Stimulated activated CD4-positive, alpha-beta T cell treated with anti-CD3 and anti-CD28 coated beads, Interleukin-15, amount 100 ng/mL, for 1 hour (primary cell): ENCODE measurements at places on chromosomes 11 and 22.

- DNase-seq: no peak
These were observed 15.0 kb upstream of the WT1 start for GRCh38 chr11:32450372-32450771.

GRCh38 chr22:26722159-26722558 is 64.8 kb downstream of the MIAT start:
- DNase-seq: no peak

- DNase-seq: no peak
These were observed 13.9 kb downstream of the OR5B3 start for GRCh38 chr11:58392746-58393145.

GRCh38 chr11:128269466-128269865 is 317.9 kb downstream of the ETS1 start:
- no peak for DNase-seq

GRCh38 chr11:58222721-58223120 is 6.0 kb downstream of the OR10Q1 start:
- DNase-seq: no peak

DNA sequence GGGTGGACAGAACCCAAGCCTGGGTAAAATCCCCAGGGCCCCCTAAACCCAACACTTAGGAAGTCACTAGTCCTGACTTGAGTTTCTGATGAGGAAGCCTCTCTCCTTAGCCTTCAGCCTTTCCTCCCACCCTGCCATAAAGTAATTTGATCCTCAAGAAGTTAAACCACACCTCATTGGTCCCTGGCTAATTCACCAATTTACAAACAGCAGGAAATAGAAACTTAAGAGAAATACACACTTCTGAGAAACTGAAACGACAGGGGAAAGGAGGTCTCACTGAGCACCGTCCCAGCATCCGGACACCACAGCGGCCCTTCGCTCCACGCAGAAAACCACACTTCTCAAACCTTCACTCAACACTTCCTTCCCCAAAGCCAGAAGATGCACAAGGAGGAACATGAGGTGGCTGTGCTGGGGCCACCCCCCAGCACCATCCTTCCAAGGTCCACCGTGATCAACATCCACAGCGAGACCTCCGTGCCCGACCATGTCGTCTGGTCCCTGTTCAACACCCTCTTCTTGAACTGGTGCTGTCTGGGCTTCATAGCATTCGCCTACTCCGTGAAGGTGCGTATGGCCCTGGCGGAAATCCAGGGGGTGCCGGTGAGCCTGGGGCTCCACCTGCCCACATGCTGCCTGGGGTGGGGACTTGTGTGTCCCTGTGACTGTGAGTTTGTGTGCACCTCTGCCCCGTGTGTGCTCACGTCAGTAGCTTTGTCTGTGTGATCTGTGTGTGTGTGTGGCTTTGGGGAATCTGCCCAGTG is at the start of gene IFITM1:
Gene IFITM1, plus strand, starts transcription at position 254 of the 767 bp plus-strand sequence. Its CDS starts 131 bp downstream, at position 385.
- DNase-seq: no peak

GRCh38 chr22:29994027-29994715 is 86.1 kb upstream of the HORMAD2 start:
- no peak for DNase-seq

DNA sequence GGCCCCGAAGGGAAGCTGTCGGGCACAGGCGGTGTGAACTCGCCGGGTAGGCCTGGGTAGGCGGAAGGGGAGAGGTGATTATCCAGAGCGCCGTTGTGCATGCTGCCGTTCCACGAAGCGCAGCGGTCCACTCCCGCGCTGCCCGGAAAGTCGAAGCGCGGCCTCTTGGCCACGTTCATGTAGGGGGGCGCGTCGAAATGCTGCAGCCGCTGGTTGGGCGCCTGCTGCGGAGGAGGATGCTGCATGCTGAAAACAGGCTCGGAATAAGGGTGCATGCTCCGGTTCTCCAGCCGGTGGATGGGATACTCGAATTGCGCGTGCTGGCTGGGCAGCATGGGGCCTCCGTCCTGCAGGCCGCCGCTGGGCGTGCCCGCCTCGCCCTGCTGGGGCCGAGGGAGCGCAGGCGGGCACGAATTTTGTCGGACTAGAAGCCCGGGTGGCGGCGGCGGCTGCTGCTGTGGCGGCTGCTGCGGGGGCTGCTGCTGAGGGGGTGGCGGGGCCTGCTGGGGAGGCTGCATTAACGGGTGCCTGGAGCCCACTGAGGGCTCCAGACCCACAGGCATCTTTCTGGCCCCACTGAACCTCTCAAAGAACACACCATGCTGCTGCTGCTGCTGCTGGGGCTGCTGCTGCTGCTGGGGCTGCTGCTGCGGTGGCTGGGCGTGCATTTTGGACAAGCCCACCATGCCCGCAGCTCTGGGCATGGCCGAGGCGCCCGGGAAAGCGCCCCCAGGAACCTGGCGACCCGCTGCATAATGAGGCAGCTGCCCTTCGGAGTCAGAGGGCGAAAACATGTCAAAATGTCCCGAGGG is 2.3 kb downstream of the MN1 start:
- no peak for DNase-seq

GRCh38 chr11:117300773-117301172 is 9.6 kb downstream of the BACE1-AS start:
- DNase-seq: no peak

- DNase-seq: no peak
These were observed 2.7 kb upstream of the LDHAL6A start for GRCh38 chr11:18452927-18453326.

- no peak for DNase-seq
These were observed 19.6 kb downstream of the SUN2 start for GRCh38 chr22:38736257-38736570.

DNA sequence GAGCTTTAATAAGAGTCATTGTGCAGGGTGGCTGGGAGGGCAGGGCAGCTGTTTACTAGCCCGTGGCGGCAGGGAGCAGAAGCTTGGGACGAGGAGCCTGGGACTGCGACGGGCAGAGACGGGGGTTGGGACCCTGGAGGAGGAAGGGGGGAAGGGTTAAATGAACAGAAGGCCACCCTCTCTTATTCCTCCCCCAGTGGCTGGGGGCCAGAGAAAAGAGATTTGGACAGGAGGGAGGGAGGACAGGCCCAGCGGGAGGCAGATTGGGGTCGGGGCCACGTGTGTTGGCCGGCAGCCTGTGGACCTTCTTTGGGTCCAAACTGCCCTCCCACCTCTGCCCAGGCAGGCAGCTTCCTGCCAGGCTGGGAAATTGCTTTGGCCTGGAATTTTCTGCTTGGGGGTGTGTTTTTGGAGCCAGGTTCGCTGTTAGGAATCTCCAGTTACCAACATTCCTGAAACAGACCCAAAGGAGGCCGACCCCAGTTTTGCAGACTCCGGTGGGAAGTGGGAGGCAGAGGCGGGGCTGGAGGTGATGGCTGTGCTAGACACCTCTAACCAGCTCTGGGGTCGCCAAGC is 50.2 kb downstream of the APOL3 start:
- no peak for DNase-seq

DNA sequence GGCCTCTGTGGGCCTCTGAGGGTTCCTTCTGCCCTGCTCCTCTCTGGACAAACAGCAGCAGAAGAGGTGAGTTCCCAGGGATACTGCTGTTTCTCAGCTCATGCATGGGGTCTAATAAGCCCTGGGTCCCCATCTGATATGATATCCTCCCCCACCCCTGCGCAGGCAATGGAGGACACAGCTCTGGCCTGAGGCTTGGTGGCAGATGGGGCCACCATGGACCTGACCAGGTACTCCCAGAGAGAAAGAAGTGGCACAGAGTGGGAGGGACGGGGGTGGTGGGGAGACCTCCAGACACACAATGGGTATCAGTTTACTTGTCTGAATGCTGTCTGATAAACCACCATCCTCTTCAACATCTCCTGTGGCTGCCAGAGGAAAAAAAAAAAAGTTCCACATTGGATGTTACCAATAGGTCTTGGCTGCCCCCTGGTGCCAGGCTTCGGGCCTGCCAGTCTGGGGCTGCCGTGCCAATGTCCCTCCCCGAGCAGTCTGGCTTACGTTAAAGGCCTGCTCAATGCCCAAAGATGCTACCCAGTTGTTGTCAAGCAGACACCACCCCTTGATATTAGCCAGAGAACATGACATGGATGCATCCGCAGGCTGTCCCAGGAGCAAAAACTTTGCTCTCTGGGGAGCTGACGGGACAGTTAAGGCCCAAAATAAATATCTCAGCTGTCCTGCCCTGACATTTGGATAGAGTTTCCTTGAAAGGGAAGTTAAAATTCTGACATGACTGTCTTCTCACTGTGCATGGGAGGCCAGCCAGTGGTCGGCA is 27.9 kb upstream of the ABCC8 start:
- DNase-seq: peak; percentile 72

DNA sequence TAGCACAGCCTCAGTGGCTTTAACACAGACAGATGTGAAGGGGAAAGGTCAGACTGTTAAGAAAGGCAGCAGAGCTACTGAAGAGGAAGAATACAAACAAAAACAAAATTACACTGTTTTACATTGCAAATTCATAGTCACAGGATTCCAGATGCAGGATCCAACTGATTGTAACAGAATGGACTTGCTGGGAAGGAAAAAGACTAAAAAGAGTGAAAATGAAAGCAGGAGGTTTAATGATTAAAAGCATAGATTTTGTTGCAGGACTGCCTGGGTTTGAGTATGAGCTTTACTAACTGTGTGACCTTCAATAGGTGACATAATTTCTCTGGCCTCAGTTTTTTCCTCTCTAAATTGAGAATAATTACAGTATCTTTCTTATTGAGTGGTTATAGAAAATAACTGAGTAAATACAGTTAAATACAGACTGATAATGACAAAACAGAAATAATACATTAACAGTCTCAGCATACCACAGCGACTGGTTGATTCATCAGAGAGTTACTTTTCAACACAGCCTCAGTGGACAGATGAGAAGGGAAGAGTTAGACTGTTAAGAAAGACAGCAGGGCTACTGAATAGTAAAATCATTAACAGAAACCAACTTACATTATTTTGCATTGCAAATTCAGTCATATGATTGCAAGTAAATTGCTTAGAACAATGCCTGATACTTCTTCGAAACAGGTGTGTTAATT is 704.2 kb upstream of the TENM4 start:
- no peak for DNase-seq

GRCh38 chr11:85810521-85810870 is 445 bp downstream of the SYTL2 start:
- DNase-seq: no peak

DNA sequence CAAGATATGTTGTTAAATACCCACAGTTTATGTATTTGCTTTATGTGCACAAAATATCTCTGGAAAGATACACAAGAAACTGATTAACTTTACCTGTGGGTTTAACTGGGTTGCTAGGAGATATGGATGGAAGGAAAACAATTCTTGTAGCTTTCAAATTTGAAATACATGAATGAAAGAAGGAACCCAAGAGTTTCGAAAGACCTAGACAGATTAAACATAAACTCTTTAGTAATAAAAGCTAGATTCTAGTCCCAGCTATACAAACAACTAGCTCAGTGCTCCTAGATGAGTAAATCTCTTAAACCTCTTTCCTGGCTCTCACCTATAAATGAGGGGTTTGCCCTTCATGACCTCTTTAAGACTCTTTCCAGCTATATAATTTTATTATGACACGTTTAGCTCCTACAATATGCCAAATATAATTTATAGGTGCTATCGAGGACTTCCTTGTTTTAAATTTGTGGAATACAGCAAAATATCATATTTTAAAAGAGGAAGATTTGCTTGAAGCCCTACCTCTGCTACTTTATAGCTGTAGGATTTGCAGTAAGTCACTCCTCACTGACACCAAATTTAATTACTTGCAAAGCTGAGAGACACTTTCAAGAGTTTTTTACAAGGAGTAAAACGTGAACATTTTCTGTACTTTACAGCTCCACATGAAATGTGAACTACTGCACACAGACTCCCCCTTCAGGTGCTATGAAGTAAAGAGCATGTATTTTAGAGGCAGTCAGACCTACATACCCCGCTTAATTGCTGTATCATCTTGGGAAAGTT is 50.7 kb downstream of the RRAS2 start:
- DNase-seq: no peak

DNA sequence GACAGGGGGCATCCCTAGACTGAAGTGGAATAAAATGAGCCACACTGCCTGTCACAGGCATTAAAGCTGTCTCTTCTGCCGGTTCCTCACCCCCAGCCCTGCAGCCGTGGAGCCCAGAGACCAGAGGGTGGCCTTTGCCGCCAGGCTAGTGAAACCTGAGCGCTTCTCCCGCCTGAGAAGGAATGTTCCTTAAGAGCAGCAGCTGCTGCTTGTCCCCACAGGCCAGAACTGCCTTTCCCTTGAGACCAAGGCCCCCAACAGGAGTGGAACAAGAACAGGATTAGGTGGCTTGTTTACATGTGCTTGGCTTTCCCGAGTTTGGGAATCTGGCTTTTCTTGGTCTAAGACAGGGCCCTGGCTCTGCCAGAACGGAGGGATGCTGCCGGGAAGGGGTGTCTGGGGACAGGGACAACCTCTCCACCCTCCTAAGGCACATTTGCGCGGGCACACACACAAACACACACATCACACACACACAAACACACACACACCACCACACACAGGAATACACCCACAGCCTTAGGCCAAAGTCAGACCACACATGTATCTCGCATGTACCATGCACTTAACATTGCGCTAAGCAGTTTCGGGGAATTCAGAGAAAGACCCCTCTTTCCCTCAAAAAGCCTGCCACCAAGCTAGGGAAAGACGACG is 91.8 kb downstream of the FEZ1 start:
- DNase-seq: no peak

GRCh38 chr11:7077101-7077500 is 11.7 kb upstream of the RBMXL2 start:
- DNase-seq: no peak

DNA sequence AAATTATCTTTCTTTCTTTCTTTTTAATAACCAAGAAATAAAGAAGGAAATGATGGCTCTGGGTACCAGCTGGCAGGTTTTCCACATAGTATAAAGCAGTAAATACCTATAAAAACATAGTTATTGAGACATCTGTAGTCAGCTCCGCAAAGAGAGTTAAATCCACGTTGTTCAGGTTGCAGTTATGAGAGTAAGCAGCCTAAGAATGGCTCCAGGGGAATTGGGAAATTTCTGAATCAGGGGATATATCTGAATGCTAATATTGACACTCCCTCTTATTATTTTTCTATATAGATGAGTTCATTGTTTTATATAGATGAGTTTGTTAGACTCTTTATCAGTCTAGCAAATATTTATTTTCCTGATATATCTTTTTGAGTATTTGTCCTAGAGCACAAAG is 322.0 kb upstream of the LRRC4C start:
- DNase-seq: no peak

DNA sequence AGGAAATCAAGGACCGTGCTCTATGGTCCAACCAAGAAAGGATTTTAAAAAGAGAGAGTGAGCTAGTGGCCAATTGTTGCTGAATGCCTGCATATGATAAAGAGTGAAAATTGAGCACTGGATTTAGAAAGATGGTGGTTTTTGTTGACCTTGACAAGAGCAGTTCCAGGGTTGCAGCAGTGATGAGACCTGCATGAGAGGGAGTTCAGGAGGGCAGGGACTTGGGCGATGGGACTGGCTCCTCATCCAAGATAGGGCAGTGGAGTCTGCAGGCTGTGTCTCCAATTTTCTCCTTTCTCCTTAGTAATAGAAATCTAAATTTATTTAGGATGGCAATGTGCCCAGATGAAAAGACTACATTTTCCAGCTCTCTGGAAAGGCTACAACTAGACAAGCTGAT is 94.0 kb upstream of the B3GAT1 start:
- DNase-seq: no peak

DNA sequence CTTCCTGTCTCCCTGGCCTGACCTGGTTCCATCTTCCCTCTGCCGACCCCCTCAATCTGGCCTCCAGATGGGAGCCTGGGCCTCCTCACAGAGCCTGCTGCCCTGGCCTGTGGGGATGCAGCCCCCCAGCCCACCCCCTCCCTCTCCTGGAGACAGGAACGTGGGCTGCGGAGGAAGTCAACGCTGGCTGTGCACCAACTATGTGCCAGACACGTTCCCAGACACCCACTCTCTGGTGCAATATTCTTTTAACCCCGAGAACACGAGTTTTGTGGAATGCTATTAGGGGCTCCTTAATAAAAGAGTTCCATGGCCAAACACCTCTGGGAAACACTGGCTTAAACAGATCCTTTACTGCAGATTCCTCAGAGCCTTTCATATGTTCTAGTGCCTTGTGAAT is 15.9 kb downstream of the WNT11 start:
- DNase-seq: no peak
